Erythroblast (primary cell): ENCODE measurements at places on chromosomes 7 and 10.

GRCh38 chr7:95545007-95545615 lies 51.2 kb downstream of the PDK4 start:
- DNase-seq = peak; percentile 36

DNA sequence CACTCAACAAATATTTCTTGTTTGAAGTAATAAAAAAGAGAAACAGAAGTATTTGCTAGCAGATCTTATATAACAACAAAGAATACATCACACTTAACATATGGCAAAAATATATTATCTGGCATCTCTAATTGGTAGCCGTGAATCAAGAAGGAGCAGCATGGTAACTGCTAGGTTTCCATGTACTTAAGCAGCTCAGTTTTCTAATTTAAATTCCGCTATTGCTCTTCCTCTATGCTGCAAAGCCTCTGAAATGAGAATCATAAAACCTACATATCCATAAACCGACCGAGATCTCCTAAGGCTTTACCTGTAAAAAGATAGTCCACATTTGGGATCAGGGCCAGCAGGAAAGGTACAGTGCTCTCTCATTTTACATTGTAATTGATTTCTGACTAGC lies 76.6 kb upstream of the PTPRZ1 start:
- no peak for DNase-seq

DNA sequence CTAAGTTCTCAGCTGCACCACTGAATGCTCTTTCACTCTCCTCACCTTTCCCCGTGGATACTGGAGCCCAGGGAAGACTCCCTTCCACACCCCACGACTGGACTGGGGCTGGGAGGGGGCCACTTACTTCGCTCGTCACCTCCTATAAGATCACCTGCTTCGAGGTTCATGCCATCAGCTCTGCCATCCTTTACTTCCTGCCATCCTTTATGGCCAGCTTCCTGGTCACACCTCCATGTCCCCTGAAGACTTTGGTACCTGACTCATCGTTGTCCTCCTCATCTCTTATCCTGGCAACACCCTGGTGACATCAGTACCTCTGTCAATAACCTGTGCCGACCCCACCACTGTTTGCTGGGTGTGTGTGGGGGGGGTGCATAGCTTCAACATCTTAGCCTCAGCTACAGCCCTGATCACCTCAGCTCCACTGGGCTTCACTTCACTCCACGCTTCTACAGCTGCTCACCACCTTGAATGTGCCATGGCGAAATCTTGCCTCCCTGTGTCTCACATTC lies 8.7 kb upstream of the VDAC2 start:
- DNase-seq = peak; percentile 60

- DNase-seq = no peak
These were observed 17.3 kb upstream of the EVX1 start for GRCh38 chr7:27224983-27225934.

DNA sequence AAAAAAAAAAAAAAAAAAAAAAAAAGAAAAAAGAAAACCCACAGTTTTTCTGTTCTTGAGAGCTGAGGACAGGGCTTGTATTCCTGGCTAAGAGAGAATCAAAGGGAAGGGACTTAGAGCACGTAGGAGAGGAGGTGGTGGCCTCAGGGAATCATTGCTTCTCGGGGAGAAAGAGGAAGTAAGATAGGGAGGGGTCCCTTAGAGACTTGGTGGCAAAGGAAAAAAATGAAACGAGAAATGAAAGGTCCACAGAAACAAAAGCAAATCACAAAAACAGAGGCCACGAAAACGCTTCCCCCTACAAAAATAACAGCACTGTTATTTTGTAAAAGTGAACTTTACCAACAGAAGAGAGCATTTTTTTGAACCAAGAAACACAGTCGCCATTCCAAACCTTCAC lies 323.1 kb upstream of the GALNT17 start:
- no peak for DNase-seq

DNA sequence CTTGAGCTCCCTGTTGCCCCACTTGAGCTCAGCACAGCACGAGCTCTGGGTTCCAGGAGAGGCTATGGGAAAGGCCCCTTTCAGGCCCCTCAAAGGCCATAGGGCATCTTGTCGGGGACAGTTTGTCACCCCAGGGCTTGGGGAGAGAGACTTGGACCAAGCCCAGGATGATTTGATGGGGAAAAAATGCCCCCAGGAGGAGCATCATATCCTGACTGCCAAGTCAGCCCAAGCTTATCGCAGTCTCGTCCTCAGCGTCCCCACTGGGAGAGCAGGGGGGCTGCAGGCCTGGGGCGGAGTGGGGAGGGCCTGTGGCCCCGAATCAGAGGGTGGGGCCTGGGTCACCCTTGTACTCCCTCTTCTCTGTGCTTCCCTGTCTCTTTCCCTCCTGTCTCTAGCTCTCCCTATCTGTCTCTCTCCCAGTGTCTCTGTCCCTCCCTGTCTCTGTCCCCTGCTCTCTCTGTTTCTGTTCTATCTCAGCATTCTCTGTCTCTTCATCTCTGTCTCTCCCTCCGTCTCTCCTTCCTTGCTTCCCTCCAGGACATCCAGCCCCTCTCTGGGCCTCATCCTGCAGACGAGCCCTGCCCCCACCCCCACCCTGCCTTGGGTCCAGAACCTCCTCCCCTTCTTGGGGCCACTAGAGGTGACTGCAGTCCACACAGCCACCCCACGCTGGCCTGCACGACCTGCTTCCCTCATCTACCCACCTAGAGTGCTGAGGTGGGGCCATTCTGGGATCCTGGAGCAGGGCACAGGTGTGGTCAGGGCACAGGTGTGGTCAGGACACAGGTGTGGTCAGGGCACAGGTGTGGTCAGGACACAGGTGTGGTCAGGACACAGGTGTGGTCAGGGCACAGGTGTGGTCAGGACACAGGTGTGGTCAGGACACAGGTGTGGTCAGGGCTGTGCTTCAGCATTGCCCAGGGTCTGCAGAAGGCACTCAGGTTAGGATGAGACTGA lies 17.3 kb upstream of the GRIFIN start:
- DNase-seq = no peak

DNA sequence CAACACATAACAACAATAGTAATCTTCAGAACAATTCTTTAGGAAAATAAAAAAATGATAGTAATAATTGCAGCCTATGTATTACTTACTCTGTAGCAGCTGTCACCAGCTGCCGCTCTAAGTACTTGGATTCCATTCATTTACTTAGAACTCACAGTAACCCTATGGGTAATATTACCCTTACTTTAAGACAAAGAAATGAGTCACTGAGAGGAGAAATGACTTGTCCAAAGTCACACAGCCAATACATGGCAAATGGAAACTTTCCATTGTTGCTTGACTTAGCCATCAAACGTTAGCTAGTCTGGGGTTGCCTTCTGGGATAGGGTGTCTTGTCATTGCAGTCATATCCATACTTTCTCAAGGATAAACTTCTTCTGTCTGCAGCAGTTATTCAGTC lies 3.6 kb downstream of the CCNY start:
- no peak for DNase-seq

GRCh38 chr7:91683823-91684222 lies 196.7 kb downstream of the MTERF1 start:
- DNase-seq = peak; percentile 5

- no peak for DNase-seq
These were observed 515.2 kb downstream of the REEP3 start for GRCh38 chr10:64036321-64036930.
